ENCODE measurements at places on chromosomes 4 and X.

DNA sequence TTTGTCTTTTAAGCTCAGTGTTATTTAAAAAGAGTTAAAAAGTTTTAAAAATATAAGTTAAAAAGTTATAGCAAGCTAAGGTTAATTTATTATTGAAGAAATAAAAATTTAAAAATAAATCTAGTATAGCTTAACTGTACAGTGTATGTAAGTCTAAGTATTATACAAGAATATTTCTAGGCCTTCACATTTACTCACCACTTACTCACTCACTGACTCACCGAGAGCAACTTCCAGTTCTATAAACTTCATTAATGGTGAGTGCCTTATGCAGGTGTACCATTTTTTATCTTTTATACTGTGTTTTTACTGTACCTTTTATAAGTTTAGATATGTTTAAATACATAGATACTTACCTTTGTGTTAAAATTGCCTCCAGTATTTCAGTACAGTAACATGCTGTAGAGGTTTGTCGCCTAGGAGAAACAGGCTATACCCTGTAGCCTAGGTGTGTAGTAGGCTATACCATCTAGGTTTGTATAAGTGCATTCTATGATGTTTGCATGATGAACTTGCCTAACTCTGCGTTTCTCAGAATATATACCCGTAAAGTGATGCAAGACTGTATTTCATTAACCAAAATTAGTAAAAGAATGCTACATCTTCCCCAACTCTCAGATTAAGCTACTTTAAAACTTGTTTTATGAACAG, 202.9 kb downstream of the CFAP299 start:
- no peak for DNase-seq

DNA sequence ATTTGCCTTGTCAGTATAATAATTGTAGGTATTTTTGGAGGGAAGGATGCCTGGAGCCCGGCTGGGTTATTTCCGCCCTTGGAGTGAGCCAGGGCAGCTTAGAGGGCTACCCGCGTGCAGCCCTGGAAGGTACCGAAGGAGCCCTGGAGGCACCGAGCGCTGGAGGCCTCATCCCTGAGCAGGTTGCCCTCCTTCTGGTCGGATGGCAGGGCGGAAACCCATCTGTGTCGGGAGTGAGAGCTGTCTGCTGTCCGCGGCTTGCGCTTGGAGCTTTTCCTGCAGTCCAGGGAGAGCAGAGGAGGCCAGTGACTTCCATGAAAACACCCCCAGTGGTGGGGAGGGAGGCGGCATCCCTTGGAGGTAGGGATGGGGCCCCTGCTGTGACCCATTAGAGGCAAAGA, 122.1 kb downstream of the TBL1X start:
- no peak for DNase-seq

DNA sequence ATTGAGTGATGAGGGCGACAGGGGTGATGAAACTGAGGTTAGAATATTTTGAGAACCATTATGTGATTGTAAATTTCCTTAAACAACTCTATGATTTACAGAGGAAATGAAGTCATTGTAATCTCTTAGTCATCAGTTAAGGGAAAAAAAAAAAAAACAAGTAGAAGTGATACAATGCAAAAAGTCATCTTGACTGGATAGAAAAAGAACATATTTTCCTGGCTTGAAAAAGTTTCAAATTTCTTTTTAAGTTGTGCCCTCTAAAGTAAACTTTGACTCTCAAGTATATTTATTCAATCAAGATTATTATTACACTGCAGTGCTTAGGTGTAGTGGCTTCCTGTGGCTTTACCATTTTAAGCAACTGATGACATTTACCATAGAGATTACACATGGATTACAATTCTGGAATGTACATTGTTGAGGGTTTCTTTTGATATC, 40.6 kb downstream of the GABRB1 start:
- no peak for DNase-seq

DNA sequence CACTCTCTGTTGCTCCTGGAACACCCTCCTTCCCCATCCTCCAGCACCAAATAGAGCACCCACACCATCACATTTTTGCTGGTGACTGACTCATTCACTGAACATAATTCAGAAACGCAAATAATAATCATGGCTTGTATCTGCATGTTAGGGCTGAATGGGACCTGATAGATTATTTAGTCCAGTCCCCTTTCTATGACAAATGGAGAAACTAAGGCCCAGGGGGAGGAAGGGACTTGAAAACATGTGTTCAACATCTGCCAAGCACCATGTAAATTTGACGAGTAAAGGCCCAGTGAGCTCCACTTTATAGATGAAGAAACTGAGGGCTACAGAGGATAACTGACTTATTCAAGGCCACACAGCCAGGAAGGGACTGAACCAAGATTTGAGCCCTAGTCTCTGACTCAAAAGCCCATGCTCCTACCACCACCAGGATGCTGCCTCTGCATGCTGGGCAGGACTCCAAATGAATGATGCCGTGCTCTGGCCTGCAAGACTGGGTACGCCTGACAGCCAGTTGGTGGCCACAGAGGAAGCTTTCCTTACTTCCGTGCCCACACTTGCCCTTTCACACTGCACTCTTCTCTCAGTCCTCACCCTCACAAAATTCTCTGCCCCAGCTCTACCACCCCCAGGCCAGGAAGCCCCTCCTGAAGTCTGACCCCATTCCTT, 133.3 kb upstream of the PJA1 start:
- no peak for DNase-seq

GRCh38 chr4:114136069-114136468, 156.6 kb upstream of the ARSJ start:
- DNase-seq = no peak
